ENCODE measurements at places on chromosomes 16 and 17.

DNA sequence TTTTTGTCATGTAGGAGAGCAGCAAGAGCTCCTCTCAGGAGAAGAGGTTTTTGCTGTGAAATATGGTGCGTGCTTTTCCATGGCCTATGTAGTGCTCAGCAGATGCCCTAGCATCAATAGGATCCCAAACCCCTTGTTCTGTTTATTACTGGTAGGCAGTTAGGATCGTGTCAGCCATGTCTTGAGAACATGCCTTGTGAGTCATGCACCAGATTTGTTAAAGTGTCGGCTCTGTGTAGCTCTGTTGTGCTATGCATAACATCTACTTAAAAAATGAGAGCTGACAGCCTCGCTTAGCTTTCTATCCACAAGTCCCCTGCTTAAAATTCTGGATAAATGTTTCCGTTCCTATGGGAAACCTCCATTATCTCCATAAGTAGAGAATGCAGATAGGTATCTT, 4.4 kb upstream of the EIF4A3 start:
- no peak for DNase-seq

- no peak for DNase-seq
Observed at GRCh38 chr17:58335779-58336455, 7.3 kb upstream of the TSPOAP1 start.

DNA sequence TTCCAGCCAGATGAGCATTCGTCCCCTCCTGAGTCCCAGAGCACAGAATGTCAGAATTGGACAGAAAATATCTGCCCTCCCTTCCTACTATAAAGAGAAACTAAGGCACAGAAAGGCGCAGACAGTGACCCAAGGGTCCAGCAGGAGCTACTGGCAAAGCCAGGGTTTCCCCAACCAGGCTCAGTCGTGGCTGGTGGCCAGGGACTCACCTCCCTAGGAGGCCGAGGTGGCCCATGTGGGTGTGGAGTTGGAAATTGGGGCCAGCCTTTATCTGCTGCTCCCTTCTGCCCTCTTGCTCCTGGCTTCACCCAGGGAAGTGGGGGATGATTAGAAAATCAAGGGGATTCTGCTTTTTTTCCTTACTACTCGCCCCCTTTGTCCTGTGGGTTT, 1.1 kb downstream of the DRC7 start:
- no peak for DNase-seq

DNA sequence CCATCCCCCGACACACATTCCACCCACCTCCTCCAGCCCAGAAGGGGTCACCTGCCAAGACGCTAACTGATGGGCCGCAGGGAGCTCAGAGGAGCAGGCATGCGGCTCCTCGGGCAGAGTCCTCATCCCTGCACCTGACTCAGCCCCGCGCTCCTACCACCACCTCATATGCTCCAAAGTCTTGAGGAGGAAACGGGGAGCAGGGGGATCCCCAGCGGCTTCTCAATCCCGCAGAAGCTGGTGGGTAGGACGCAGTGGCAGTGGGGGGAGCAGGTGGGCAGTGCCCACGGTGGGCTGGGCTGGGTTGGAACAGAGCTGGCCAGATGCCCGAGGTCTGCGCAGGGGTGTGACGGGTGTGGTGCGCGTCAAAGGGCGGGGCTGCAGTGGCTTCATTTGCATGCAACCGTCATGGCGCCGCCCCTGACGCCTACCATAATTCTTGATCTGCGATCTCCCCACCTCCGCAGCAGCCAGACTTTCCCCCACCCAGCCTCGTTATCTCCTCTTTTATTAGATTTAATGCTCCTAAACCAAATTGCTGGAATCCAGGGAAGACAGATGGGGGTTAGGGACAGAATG, 39.0 kb upstream of the EMP2 start:
- DNase-seq = no peak

DNA sequence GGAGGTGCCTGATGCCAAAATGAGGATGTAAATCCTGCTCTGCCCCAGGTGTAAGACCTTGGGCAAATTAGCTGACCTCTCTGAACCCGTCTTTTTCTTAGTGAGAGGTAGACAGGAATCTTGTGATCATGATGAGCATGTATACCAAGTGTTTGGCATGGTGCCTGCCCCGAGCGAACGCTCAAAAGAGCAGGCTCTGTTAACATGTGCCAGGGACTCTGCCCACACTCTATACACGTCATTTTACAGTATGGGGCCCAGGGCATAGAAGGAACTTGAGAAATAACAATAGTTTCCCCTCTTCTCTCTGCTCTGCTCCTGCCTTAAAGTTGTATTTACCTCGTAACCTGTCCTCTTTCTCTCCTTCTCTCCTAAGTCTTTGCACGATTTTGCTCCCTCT, 9.3 kb upstream of the MAF start:
- DNase-seq = no peak

DNA sequence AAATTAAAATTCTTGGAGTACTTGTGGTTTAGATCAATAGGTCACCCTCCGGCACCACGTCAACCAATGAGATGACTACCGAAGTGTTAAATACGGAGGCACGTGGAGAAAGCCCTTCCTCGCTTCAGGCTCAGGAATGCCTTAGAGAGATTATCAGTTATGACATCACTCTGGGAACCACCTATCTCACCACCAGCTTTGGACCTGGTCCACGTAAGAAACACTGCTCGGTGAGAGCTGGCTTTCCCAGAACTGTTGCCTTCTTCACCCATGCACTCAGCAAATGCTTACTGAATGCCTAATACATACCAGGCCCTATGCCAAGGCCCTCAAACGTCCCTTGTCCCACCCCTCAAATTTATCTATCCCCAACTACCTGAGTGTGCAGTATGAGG, 71.3 kb downstream of the SMG6 start:
- DNase-seq = no peak
